Peyer's patch (tissue), 4 donors: ENCODE measurements at places on chromosomes 2 and 18. TPM values are rescaled to one million over a fixed set of nuclear protein-coding genes. Genes with fewer than 3 reads are reported as not detected.
A peak's percentile ranks its signal among the peaks of the same experiment; 100 is the strongest.

GRCh38 chr2:75790121-75790813 lies 79.6 kb upstream of the GCFC2 start:
- H3K27ac ChIP-seq: no peak overlapping the region
- H3K4me3 ChIP-seq: no peak overlapping the region
- H3K27me3 ChIP-seq: no peaks in the 10 kb centered on the region

DNA sequence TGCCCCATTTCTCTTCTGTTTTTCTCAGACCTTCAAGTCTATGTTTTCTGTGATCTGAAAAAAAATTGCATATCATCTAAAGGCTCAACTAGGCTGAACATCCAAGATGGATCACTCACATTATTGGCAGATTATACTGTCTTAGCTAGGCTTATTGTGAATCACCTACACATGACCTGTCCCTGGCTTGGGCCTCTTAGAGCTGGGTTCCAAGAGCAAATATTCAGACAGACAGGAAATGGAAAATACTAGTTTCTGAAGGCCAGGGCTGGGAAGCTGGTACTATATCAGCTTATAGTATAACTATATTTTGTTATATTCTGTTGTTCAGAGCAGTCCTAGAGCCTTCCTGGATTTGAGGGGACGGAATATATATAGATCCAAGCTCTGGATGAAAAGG lies 90.3 kb downstream of the PIK3C3 start:
- no peaks in the 10 kb centered on the region for H3K36me3 ChIP-seq
- no peaks in the 10 kb centered on the region for H3K4me1 ChIP-seq
- no peak for DNase-seq
- H3K4me3 ChIP-seq: no peak overlapping the region

GRCh38 chr2:223681125-223681524 lies 79.0 kb upstream of the SCG2 start:
- no peaks in the 10 kb centered on the region for H3K27me3 ChIP-seq
- H3K4me1 ChIP-seq: no peaks in the 10 kb centered on the region
- H3K4me3 ChIP-seq: no peak overlapping the region
- no peak overlapping the region for H3K27ac ChIP-seq

DNA sequence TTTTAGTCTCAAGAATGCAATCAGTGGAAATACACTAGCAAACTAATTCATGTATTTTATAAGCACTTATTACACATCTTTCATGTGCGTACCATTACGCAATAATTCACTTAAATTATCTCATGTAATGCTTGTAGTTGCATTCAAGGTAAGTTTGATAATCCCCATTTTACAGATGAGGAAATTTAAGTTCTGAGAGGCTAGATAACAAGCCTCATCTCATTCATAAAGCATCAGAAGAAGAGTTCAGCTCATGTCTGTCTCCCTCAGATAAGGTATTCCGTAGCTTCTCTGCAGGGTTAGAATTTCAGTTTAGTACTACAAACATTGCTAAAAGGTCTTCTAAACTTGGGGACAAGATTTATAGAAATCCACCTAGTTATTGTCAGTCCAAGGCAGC lies 47.8 kb downstream of the HNMT start:
- H3K27ac ChIP-seq: no peak overlapping the region
- H3K4me1 ChIP-seq: no peaks in the 10 kb centered on the region
- DNase-seq: no peak
- no peak overlapping the region for H3K4me3 ChIP-seq

DNA sequence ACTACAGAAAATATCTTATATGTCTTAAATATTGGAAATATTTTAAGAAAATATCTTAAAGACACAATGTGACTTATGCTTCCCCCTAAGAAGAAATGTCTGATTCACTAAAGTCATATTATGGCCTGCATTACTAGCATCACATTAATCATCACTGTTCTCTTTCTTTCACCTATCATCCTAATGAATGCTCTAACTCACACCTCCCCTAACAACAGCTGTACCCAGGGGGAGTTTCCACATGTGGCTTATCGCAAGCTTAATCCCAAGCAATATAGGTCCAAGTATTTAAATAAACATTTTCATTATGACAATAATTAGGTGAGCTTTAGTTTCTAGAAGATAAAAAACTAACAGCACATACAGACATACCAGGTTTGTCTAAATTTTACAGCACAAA lies 39.6 kb downstream of the REV1 start:
- H3K27ac ChIP-seq: no peak overlapping the region
- H3K36me3 ChIP-seq: no peaks in the 10 kb centered on the region
- no peaks in the 10 kb centered on the region for H3K27me3 ChIP-seq
- no peaks in the 10 kb centered on the region for H3K4me1 ChIP-seq
- H3K4me3 ChIP-seq: no peak overlapping the region
- no peak for DNase-seq

GRCh38 chr2:221997100-221997499 lies 301.7 kb downstream of the PAX3 start:
- H3K36me3 ChIP-seq: no peaks in the 10 kb centered on the region
- H3K4me1 ChIP-seq: no peaks in the 10 kb centered on the region
- H3K4me3 ChIP-seq: no peak overlapping the region
- no peak overlapping the region for H3K27ac ChIP-seq
- DNase-seq: no peak
- H3K27me3 ChIP-seq: no peaks in the 10 kb centered on the region

- H3K27me3 ChIP-seq: no peaks in the 10 kb centered on the region
- no peak within 1 kb of the TSS for H3K27ac ChIP-seq
- H3K4me3 ChIP-seq: no peak within 1 kb of the TSS
- no peaks in the 10 kb centered on the region for H3K36me3 ChIP-seq
- H3K4me1 ChIP-seq: no peaks in the 10 kb centered on the region
- no peak for DNase-seq
Measured at GRCh38 chr2:88067598-88067997, at the start of gene SMYD1. Gene SMYD1 (plus strand): TSS chr2:88067825. CDS start chr2:88067865, 40 bp downstream.

GRCh38 chr18:51621113-51621863 lies 423.8 kb upstream of the MEX3C start:
- no peak overlapping the region for H3K27ac ChIP-seq
- no peaks in the 10 kb centered on the region for H3K36me3 ChIP-seq
- no peak overlapping the region for H3K4me3 ChIP-seq
- no peaks in the 10 kb centered on the region for H3K27me3 ChIP-seq
- no peak for DNase-seq

- H3K4me1 ChIP-seq: no peaks in the 10 kb centered on the region
- H3K4me3 ChIP-seq: no peak overlapping the region
- no peaks in the 10 kb centered on the region for H3K36me3 ChIP-seq
- H3K27me3 ChIP-seq: no peaks in the 10 kb centered on the region
Measured at GRCh38 chr2:70431716-70432347, 121.8 kb downstream of the TGFA start.

DNA sequence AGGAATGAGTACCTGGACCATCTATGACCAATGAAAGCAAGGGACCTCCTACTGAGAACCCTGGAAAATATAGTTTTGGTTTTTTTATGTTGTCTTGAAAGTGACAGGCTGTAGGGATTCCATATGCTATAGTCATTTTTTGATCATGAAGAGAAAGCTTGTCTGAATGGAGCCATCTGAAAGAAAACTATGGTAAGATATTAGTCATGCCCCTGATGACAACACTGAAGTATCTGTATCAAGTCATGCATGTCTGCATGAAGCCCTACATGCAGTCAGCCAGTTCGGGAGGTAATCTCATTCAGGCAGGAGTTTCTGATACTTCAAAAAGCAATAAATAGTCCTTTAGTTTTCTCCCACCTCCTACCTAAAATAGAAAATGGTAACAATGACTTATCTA lies 1042.0 kb downstream of the DPP10 start:
- no peak overlapping the region for H3K4me3 ChIP-seq
- H3K36me3 ChIP-seq: no peaks in the 10 kb centered on the region
- H3K27me3 ChIP-seq: no peaks in the 10 kb centered on the region
- no peaks in the 10 kb centered on the region for H3K4me1 ChIP-seq
- no peak for DNase-seq

DNA sequence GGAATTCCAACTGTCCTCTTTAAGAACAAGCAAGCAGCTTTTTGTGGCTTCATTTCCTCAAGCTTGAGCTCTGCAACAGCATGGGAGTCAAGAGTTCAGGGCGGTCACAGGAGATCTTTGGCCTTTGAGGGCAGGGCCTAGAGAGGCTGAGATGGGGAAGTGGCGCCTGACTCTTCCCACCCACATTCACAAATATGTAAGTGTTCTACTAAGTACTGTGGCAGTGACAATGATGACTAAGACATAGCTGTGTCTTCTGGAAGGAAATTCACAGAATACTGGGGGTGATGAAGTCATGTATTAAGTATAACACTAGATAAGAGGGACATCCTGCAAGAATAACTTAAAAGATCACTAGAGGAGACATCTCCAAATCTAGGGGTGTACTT lies 15.0 kb downstream of the RND3 start:
- no peaks in the 10 kb centered on the region for H3K27me3 ChIP-seq
- peaks cover 5% of the 10 kb centered on the region for H3K4me1 ChIP-seq
- H3K27ac ChIP-seq: no peak overlapping the region
- no peaks in the 10 kb centered on the region for H3K36me3 ChIP-seq

DNA sequence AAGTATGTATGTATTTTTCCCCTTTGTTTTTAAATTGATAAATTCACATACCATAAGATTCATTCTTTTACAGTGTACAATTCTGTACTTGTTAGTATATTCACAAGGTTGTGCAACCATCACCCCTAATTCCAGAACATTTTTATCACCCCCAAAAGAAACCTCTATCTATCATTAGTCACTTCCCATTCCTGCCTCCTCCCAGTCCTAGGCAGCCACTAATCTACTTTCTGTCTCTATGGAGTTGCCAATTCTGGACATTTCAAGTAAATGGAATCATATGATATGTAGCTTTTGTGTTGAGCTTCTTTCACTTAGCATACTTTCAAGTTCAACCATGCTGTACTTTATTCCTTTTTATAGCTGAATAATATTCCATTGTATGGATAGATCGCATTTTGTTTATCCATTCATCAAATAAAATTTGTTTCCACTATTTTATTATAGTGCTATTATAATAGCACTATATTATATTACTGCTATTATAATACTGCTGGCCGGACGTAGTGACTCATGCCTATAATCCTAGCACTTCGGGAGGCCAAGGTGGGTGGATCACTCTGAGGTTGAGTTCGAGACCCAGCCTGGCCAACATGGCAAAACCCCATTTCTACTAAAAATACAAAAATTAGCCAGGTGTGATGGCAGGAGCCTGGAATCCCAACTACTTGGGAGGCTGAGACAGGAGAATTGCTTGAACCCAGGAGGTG lies 10.9 kb downstream of the STARD7 start:
- H3K4me3 ChIP-seq: no peak overlapping the region
- H3K36me3 ChIP-seq: no peaks in the 10 kb centered on the region
- no peaks in the 10 kb centered on the region for H3K4me1 ChIP-seq
- no peak for DNase-seq

DNA sequence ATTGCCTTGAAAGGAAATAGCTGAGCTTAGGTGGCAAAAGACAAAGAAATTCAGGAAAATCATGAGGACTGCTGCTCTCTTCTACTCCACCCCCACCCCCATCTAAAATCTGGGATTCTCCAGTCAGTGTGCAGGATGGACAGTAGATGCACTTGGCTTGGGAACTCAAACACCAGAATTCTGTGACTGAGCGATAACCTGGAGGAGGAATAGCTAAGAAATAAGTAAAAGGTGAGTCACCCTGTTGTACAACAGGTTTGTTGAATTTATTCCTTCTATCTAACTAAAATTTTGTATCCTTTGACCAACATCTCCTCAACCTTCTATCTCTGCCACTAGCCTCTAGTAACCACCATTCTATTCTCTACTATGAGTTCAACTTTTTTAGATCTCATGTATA lies 1029.9 kb upstream of the ACVR2A start:
- H3K27ac ChIP-seq: no peak overlapping the region
- DNase-seq: no peak
- no peaks in the 10 kb centered on the region for H3K27me3 ChIP-seq
- H3K36me3 ChIP-seq: no peaks in the 10 kb centered on the region
- H3K4me3 ChIP-seq: no peak overlapping the region

- no peak for DNase-seq
- H3K36me3 ChIP-seq: no peaks in the 10 kb centered on the region
Measured at GRCh38 chr2:42339191-42339912, 21.7 kb downstream of the COX7A2L start.

DNA sequence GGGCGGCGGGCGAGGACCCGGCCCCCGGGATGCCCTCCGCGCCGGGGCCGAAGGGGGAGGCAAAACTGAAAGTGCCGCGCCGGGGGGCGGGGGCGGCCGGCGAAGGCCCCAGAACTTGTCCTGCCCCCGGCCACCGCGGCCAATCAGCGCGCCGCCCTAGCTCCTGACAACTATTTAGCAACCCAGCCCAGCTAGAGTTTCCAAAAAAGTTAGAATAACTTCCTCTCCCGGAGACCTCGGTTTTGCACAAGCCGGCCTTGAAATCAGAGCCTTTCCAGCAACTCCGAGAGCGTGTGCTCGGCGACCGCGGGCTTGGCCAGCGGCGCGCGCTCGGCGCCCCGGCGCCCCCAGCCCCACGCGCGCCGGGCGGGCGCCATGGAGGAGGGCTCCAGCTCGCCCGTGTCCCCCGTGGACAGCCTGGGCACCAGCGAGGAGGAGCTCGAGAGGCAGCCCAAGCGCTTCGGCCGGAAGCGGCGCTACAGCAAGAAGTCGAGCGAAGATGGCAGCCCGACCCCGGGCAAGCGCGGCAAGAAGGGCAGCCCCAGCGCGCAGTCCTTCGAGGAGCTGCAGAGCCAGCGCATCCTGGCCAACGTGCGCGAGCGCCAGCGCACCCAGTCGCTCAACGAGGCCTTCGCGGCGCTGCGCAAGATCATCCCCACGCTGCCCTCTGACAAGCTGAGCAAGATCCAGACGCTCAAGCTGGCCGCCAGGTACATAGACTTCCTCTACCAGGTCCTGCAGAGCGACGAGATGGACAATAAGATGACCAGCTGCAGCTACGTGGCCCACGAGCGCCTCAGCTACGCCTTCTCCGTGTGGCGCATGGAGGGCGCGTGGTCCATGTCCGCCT lies at the start of gene TWIST2:
TWIST2 (plus strand) TSS at position 245 of the 850 bp plus-strand sequence; CDS start at position 376, 131 bp downstream.
- H3K4me1 ChIP-seq: no peaks in the 10 kb centered on the region
- peak within 1 kb of the TSS; percentile 40 for H3K4me3 ChIP-seq
- H3K27me3 ChIP-seq: no peaks in the 10 kb centered on the region
- peak; percentile 73 for DNase-seq
- H3K27ac ChIP-seq: peak within 1 kb of the TSS; percentile 64

GRCh38 chr18:59008302-59008974 lies 131.2 kb upstream of the SEC11C start:
- no peaks in the 10 kb centered on the region for H3K36me3 ChIP-seq
- H3K4me1 ChIP-seq: no peaks in the 10 kb centered on the region
- no peak overlapping the region for H3K4me3 ChIP-seq
- no peak overlapping the region for H3K27ac ChIP-seq
- no peaks in the 10 kb centered on the region for H3K27me3 ChIP-seq

- DNase-seq: no peak
- H3K36me3 ChIP-seq: no peaks in the 10 kb centered on the region
- no peaks in the 10 kb centered on the region for H3K27me3 ChIP-seq
Measured at GRCh38 chr18:32271672-32272208, 81.9 kb downstream of the MEP1B start.

Gene TLX2
- 0.53 TPM for total RNA-seq

Gene VAMP8
- total RNA-seq: 75.1 TPM

Gene SUMO1
- 73.4 TPM for total RNA-seq

Gene DUSP11
- 25.6 TPM for total RNA-seq

Gene MYCN
- 5.0 TPM for total RNA-seq

Gene HTR2B
- total RNA-seq: not detected

Gene CPS1
- total RNA-seq: 285 TPM

Gene KHK
- 576 TPM for total RNA-seq

Gene TFCP2L1
- 5.0 TPM for total RNA-seq

Gene B3GNT7
- 75.3 TPM for total RNA-seq
